Cardiac muscle cell (in vitro differentiated cells and primary cell): ENCODE measurements at places on chromosomes 4 and X.

GRCh38 chr4:175988511-175988910 lies 77.1 kb upstream of the WDR17 start:
- DNase-seq = no peak

- DNase-seq = no peak
These were observed 460.1 kb upstream of the AGA start for GRCh38 chr4:177902386-177902785.

DNA sequence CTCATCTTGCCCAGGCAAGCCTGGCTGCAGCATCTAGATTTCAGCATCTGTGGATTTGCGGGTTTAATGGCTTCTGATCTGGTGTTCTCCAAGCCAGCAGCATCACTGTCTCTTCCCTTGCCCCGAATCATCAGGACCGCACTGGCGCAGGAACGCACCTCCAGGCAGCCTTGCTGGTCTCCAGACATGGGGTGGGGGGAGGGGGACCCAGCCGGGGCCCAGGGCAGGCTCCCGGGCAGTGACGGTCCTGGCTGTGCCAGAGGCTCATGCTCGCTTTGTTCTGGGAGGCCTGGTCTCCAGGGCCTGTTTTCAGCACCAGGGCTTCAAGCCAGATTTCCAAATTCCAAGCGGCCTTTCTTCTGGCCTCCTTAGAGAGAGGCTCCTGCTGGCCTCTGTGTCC lies 4.9 kb downstream of the CFAP99 start:
- DNase-seq = no peak

DNA sequence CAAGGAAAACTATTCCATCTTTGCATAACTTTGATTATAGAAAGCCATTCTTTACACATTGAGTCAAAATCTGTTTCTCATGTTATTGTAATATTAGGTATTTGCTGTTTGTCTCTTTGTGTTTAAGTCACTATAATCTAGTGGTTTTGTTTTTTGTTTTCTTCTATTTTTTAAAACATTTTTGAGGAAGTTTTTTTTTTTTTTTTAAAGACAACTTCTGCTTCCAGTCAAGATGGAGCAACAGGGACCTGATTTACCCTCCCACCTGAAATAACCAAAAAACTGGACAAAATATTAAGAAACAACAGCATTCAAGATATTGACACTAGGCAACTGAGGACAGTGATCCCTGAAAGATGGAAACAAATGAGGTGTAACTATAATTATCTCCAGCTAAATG lies 18.4 kb upstream of the NSUN7 start:
- no peak for DNase-seq

DNA sequence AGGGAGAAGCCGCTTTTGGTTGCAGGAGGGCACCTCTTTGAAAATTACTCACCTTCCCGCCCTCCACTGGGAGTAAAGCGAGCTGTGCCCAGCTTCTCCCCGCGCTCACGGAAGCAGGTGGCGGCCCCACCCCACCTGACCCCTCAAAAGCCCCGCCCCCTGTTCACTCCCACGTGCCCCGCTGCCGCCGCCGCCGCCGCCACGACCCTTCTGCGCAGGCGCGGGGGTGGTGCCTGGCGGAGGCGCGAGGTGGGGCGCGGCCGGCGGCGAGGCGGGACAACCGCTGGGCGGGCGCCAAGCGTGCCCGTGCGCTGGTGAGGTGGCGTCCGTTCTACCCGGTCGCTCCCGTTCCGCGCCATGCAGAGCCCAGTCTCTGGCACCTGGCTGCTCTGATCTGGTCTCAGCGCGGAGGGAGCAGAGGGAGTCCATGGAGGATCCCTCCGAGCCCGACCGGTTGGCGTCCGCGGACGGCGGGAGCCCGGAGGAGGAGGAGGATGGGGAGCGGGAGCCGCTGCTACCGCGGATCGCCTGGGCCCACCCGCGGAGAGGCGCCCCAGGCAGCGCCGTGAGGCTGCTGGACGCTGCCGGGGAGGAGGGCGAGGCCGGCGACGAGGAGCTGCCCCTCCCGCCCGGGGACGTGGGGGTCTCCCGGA lies at the start of gene PI4K2B:
Gene PI4K2B (plus strand): TSS at position 297 of the 653 bp plus-strand sequence. CDS start 131 bp downstream, at position 428.
- DNase-seq = peak; percentile 91

DNA sequence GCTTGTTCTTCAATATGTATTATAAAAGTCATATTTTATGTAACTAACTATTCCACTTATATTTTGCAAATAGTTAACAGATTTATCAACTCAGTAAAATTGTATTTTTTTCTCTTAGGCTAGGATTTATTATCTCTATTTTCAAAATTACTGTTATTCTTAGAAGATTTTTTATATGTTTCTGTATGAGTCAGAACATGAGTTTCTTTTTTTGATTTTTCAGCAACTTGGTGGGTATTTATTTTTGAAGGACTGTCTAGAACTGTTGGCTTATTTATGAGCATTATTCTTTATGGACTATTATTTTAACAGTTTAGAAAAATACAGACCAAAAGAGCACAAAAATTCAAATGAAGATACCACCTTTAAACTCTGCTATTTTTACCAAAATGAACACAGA lies 6.8 kb downstream of the AIMP1 start:
- DNase-seq = no peak

- DNase-seq = no peak
These were observed 124.9 kb downstream of the STAG2 start for GRCh38 chrX:124086411-124086810.

DNA sequence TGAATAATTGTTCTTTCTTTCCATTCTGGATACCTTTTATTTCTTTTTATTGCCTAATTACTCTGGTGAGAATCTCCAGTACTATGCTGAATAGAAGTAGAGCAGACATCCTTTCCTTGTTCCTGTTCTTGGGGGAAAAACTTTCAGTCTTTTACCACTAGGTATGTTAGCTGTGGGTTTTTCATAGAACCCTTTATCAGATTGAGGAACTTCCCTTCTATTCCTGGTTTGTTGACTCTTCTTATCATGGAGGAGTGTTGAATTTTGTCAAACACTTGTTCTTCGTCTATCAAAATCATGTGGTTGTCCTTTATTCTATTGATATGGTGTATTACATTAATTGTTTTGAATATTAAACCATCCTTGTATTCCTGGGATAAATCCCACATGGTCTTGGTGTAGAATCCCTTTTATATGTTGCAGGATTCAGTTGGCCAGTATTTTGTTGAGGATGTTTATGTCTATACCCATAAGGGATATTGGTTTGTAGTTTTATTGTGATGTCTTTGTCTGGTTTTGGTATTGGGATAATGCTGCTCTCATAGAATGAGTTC lies 23.6 kb downstream of the SH3BP2 start:
- DNase-seq = no peak

GRCh38 chr4:28675582-28675981 lies 1814.9 kb downstream of the STIM2 start:
- no peak for DNase-seq

DNA sequence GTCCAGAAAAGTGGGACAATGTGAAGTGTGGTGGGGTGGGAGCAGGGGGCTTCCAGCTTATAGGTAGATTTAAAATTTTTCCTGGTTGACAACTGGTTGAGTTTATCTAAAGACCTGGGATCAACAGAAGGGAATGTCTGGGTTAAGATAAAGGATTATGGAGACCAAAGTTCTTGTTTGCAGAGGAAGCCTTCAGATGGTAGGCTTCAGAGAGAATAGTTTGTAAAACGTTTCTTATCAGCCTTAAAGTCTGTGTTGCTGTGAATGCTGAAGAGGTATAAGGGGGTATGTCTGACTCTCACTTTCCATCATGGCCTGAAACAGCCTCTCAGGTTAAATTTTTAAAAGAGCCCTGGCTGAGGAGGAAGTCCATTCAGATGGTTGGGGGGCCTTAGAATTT lies 20.5 kb downstream of the MGST2 start:
- no peak for DNase-seq

DNA sequence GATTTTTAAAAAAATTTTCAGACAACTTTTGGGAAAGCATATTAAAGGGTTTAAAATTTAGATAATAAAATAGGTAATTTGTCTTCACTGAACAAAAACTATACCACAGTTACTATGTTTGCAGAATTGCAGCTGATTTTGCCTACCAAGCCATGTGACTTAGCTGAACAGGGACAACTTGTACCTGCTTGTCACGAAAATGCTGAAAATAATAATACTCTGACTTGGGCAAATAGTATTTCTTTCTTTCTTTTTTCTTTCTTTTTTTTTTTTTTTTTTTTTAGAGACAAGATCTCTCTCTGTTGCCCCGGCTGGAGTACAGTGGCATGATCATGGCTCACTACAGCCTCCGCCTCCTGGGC lies 225.2 kb upstream of the PPP1R2C start:
- no peak for DNase-seq

GRCh38 chr4:54784161-54784671 lies 126.5 kb downstream of the KIT start:
- DNase-seq = peak; percentile 60

DNA sequence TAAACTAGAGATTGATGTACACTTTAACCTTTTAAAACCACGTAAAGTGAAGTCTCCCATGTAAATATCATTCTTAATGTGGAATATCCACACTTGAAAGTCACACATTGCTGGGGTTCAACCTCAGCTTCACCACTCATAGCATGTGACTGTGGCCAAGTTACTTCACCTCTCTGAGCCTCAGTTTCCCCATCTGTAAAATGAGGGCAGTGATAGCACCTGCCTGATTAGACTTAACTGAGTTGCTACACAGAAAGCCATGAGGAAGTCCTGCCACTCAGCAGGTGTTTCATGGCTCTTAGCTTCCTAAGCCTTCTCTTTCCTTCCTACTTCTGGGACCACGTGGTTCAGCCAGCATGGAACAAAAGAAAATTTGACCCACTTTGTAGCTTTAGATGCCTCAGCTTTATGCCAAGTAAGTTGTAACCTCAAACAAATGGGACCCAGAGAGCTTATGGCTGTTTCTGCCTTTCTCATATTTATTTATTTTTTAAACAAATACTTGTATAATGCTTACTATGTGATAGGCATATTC lies 277.3 kb upstream of the KLF3 start:
- no peak for DNase-seq

DNA sequence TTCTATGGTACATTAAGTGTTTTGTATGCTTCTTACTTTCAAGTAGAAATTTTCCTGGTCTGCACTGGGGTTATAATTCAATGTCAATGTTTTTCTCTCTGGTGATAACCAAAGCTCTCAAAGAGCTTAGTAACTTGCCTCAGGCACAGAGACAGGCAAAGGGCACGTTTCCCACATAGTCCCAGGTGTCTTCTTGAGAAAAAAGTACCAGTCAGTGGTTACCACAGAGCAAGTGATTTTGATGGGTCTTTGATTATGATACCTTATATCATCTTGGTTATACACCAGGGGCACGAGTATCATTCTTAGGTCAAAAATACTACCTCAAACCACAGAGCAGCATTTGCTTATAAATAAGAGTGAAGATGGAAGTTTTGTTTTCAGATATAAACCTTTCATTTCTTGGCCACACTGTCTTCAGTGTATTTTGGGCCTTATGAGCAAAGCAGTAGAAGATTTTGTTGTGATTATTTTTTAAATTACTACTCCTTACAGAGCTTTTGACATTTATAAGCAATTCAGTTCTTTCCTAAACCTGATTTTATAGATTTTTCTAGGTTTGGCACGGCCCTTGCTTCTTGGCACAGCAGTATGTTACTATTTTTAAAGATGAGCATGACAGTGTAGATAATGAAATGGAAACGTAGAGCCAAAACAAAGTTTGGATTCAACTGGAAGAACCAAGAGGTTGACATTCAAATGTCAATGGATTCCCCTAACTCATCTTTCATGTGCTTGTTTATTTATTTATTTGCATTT lies 85.3 kb upstream of the TLL1 start:
- no peak for DNase-seq

DNA sequence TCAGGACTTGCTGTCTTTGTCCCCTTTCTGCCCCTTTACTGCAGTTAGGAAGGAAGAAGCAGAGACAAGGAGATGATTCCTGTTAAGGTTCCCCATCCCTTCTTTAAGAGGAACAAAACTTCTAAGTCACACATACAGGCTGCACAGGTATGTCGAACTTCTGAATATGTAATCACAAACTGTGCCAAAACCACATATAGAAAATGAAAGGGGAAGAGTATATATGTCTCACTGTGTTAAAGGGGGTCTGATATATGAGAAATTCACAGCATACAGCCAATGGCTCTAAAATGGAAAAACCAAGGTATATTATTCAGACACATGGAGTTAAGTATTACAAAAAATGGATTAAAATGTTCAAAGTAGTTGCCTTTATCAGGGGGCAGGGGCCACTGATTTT lies 11.7 kb downstream of the CFAP97 start:
- no peak for DNase-seq

- DNase-seq = no peak
These were observed 2.3 kb downstream of the S100P start for GRCh38 chr4:6695660-6696610.
